Transverse colon (tissue), 4 donors: ENCODE measurements at places on chromosomes 5 and 9. TPM values are rescaled to one million over a fixed set of nuclear protein-coding genes. Genes with fewer than 3 reads are reported as not detected.

Gene SLC34A3
- total RNA-seq, result not detected

Gene PDCD1LG2
- 0.27 TPM for total RNA-seq

Gene OGN
- 7.2 TPM for total RNA-seq

Gene OR1J2
- not detected for total RNA-seq

Gene DBH
- not detected for total RNA-seq

Gene SH3RF2
- total RNA-seq, result 113 TPM

Gene RELL2
- 19.1 TPM for total RNA-seq

Gene EIF4E1B
- total RNA-seq, result not detected

Gene CXXC5
- total RNA-seq, result 34.0 TPM

Gene REEP2
- total RNA-seq, result 6.4 TPM

GRCh38 chr9:18343784-18344183, 130.2 kb upstream of the ADAMTSL1 start:
- DNase-seq, result no peak

GRCh38 chr5:98333921-98334320, 439.5 kb upstream of the RGMB start:
- DNase-seq, result no peak

- no peak for DNase-seq
These were observed 23.7 kb upstream of the NR3C1 start for GRCh38 chr5:143427122-143427735.

- DNase-seq, result no peak
These were observed 4.7 kb downstream of the NOTCH1 start for GRCh38 chr9:136541179-136541578.

- DNase-seq, result no peak
These were observed 181.3 kb downstream of the GRIA1 start for GRCh38 chr5:153671653-153672346.

- DNase-seq, result no peak
These were observed 18.2 kb downstream of the FAF2 start for GRCh38 chr5:176466245-176466871.

- peak; percentile 81 for DNase-seq
These were observed 6.1 kb upstream of the PRR16 start for GRCh38 chr5:120457839-120458507.

- no peak for DNase-seq
These were observed 37.8 kb downstream of the MOCS2 start for GRCh38 chr5:53071738-53072137.

DNA sequence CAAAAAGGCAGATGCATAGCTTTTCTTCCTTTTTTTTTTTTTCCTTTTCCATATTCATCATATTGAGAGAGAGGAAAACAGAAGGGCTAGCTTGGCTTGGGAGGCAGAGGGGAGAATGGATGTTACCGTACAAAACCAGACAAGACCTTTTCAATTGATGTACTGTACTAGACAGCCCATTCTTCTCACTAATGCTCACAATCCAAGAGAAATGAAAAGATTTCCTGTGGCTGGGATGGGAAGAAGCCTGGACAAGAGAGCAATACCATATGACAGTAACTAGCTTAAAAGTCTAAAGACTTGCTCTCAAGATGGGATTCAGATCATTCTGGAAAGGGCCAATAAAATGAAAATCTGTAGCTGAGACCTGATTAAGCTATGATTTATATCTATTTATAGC, 3.4 kb downstream of the CEMIP2 start:
- DNase-seq, result no peak

DNA sequence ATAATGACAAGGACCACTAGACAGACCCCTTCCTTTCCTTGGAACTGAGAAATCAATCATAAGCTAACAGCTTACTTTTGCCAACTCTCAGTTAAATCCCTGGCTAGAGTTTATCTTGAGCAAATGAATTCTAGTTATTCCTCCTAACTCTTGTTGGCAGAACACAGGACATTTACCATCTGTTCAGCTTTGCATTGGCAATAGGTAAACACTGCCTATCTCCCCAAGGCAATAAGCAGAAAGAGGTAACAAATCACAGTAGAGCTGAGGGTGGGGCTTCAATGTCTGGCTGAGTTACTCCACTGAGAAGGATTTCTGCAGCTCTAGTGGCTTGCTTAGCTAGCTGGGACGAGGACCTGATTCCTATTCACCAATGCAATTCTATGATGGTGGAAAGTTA, 503.3 kb upstream of the GRIA1 start:
- no peak for DNase-seq

DNA sequence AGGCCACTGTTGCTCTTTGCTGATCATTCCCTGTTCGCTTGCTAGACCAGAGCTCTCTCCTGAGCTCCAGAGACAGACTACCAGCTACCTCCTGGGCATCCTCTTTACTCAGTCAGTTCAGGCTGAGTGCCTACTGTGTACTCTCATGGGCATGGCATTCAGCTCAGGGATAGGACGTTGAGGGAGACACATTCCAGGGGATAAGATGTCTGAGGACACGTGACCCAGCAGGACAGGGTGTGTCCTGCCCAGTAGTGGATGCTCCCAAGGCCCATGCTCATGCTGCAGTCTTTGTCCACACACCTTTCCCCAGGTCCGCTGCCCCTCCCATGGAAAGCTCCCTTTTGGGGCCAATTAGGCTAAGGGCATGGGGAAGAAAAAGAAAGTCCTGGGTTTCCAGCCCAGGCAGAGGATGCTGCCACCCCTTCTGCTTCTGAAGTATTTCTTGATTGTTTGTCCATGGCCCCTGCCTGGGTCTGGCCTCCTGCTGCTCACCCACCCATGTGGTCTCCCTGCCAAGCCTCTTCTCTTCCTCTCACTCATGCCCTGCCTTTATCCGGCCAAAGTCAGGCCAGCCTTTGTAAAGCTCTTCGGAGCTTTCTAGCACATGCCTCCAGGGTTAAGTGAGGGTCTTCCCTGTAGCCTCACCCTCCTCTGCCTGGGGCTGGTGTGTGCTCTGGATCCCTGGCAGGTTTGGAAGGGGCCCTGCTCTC, 60.5 kb upstream of the PITX1 start:
- DNase-seq, result no peak

- no peak for DNase-seq
These were observed 131.0 kb upstream of the BRINP1 start for GRCh38 chr9:119500072-119500771.

GRCh38 chr5:78295035-78295961, 800 bp upstream of the AP3B1 start:
- DNase-seq, result peak; percentile 58

- DNase-seq, result no peak
These were observed 16.0 kb upstream of the SMIM32 start for GRCh38 chr5:136208916-136209315.

DNA sequence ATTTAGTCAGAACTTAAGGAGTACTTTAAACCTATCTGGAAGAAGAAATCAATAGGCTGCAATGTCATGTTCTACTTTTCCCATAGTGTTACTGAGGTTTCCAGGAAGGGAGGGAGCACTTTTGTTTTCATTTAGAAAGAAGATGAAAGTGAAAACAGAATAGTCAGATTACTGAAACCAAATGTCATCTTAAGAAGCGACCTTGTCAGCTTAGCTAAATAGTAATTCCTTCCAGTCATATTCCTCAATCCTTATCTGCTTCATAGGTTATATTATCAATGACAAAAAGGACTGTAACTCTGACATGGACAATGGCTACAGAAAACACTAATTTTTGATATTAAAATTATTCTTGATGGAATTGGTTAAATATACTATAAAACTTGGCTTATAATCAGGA, 27.7 kb downstream of the SAR1B start:
- no peak for DNase-seq

DNA sequence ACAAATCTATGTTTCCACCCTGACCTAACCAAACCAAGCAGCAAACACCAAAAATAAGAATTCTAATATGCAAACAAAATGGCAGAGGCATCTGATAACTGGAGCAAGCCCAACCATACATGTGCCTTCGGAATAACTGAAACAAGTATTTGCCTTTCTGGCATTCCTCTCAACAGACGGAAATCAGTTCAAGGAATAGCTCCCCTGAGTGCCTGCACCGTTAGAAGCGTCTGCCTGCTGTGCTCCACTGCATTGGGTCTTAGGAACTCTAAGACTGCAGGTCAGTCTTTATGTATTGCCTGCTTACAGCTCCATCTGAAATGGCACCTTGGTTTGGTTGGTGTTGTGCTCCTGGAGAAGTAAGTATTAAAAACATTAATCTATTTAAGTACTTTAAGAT, 98.5 kb downstream of the MRPS27 start:
- DNase-seq, result no peak

- no peak for DNase-seq
These were observed 570.0 kb upstream of the ZNF608 start for GRCh38 chr5:125316391-125316790.

- DNase-seq, result peak; percentile 15
These were observed 481 bp downstream of the MRPL36 start for GRCh38 chr5:1799110-1799601.

DNA sequence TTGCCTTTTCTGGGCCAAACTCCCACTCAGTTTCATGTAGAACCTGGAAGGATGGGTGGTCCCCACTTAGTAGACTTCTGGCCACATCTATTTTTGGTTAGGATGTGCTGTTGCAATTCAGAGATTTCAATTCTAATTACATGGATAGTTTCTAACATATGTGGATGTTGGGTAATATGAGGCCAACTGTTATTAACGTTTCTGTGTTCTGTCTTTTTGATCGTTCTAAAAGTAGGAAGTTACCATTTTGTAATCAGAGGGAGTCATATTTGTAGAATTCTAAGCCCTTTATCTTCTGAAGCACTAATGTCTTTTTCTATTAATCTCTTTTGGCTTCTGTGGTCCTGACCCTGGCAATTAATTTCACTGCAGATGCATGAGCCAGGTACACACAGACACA, 141.6 kb upstream of the SPEF2 start:
- DNase-seq, result no peak

DNA sequence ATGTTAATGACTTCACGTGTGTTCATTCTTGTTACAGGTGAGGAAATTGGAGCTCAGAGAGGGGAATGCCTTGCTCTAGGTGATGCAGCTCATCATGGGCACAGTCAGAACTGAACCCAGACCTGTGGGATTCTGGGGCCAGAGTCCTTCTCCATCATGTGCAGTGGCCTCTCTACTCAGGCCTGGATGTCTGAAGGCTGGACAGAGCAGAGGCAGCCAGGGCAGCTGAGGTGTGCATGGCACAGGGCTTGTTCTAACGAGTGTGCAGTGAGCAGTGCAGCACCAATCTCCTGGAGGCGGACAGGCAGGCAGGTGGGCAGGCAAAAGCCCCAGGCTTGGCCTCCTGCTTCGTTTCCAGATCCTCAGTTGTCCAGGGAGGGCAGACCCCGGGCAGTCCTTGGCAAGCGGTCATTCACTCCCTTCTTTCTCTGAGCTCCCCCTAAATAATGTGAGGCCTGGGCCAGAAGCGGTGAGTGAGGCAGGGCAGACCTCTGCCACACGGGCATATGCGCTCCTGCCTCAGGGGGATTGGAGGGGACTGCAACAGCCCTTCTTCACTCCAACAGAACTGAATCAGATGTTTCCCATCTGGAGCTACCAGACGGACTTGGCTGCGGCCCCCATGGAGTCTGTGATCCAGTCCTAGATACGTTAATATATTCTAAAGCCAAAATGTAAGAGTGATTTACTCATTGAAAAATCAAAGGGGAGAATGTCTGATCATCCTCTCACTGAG, 68.7 kb upstream of the FSTL4 start:
- DNase-seq, result no peak

DNA sequence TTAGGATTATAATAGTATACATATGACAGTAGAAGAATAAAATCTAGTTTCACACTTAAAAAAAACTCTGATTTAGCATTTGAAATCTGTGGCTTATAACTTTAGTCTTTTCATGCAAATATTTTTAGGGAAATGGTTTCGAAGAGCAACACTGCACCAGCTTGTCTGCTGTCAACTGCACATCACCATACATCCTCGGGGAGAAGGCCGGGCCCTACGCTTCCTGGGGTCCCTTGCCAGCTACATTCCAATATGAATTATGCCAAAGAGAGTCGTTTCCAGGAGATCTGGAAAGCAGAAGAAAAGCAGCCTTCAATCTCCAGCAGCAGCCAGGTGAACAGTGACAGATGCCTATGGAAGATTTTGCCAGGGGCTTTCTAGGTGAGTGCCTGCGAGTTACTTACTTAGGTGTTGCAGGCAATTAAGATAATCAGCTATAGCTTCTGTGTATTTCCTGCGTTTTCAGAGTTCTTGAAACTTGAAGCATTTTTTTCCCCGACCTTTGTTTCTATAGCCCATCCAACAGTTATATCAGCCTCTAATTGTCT, 166.8 kb downstream of the TRPM3 start:
- DNase-seq, result no peak

DNA sequence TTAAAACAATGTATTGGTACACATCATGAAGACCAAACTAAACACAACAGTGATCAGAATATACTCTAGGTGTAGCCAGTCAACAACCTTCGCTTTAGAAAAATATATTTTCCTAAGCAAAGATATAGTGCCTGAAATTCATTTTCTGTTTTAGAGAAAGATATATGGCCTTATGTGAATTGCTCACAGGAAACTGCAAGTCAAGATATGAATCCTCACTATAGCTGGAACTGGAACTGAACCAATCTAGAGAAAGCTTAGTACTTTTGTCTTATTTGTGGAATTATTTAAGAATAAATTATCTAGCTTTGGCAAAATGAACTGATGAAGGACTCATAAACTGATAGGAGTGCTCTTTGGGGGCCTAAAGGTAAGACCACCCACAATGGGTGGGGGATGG, 27.3 kb downstream of the GZMK start:
- DNase-seq, result no peak
